ENCODE measurements at places on chromosomes 5 and 9.

GRCh38 chr5:22986281-22986680, 133.1 kb upstream of the CDH12 start:
- no peak for DNase-seq

DNA sequence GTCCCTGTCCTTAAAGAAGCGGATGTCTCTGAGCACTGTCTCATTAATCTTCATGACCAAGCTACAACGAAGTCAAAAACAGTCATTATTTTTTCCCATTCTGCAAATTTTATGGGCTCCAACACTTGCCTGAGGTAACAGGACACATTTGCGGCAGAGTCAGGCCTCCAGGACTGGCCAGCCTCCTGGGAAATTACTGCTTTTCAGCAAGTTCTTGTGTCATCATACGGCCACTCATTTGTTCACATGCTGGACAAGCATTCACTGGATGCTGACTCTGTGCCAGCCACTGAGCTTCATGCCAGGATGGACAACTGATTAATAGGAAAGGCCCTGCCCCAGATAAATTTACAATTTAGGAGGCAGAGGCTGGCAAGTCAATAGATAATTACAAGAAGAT, 305.7 kb downstream of the ACTL7B start:
- DNase-seq, result no peak

DNA sequence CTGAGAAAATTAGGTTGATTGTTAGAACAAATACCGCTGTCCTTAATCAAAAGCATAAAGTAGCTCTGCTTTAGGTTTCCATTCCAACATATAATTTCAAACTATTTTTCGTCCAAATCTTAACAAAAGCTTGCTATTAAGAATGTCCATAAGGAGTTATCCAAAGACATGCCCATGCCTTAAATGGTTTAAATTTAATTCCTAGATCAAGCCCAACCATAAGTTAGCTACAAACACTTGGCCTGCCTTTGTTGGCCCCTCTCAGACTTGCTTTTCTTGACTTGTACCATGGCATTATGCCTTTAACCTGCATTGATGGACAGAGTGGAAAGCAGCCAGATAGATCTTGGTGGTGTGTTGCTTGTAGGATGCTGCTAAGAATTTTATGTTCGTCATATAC, 8.8 kb downstream of the GARNL3 start:
- no peak for DNase-seq

DNA sequence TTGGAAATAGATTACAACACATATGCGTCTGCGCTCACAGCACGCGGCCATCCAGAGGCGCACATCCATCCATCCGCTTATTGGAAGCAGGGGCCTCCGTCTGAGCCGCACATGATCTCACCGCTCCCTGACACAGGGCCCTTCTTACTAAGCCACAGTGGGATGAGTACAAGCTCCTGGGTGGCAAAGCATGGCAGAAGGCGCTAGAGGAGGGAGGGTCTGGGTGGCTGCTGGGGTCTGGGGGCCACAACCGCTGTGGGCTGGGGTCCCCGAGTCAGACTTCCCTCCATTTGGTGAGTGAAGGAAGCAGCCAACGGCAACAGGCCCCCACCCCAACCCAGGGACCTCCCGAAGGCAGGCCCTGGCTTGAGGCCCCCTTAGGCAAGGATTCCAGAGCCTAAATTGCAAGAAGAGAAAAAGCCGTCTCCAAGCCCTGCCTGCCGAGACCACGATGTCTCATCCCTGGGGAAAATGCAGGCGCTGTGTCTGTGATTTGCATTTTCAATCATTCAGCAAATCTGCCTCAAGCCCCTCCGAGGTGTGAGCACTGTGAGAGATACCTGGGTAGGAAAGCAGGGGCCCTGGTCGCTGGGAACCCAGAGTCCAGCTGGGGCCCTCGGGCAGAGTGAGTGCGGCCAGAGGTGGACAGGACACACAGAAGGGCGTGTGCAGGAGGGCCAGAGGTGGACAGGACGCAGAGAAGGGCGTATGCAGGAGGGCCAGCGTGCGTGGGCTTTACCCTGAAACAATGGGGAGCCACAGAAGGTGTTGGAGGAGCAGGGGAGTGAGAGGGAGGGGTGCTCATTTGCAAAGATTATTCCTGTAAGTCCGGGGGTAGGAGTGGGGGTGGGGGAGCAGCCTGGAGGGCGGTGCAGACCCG, 135.7 kb downstream of the OLFM1 start:
- DNase-seq, result no peak

GRCh38 chr5:34475249-34475966, 180.7 kb upstream of the RAI14 start:
- no peak for DNase-seq

DNA sequence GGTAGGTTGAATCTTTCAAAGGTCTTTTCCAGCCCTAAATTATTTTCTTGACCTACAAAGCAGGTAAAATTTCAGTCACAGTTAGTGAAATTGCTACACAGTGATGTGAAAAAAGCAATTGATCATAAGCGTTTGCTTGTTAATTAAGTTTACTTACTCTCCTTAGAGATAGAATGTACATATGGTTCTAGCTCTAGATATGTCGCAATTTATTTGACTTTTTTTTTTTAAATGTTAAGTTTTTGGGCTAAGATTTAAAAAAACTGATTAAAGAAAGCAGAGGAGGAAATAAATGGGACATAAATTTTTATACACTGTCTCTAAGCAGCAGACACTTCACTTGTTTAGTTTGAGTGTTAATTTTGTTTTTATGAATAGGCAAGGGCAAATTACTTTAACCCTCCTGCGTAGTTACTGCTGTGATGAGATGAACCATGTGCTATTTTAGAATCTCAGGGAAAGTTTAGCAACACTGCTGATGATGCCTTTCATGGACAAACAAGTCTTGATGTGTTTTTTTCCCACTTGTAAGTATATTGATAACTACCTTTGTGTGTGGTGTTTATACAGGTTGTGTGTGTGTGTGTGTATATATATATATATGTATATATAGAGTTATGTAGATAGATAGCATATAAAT, 38.3 kb upstream of the FAM120AOS start:
- no peak for DNase-seq

DNA sequence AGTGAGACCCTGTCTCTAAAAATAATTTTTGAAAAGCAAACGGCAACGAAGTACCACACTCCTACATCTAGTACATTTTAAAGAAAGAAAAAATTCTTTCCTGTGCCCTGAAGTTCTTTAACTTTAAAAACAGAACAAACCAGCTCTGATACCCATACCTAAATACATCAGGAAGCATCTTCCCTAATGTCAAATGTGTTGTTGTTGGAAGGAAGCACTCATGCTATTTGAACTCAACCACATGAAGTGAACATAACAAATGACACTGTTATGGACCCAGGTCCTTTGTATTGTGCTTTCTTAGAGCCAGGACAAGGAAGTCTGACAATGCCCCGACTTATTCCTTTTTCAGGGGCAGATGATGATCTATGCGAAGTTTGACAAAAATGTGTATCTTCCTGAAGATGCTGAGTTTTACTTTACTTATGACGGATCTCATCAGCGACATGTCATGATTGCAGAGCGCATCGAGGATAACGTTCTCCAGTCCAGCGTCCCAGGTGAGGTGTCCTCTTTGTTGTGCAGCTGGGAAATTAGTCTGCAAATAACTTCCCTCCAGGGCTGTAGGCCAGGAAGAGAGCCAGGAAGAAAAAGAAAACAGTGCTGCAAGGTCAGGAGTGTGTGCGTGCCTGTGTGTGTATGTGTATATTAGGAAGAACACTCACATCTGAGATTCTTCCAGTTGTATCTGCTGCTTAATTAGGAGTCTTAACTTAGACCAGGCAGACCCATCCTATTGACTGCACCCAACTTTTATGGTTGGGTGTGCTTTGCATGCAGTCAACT, 123.7 kb downstream of the ARHGEF28 start:
- DNase-seq, result no peak
